ENCODE measurements at places on chromosomes 6 and 20.

GRCh38 chr6:140276719-140277118 lies 902.3 kb upstream of the CITED2 start:
- no peak for DNase-seq

- no peak for DNase-seq
These were observed 231.8 kb downstream of the SOD2 start for GRCh38 chr6:159461266-159461665.

- DNase-seq = no peak
These were observed 65.9 kb downstream of the TMEM244 start for GRCh38 chr6:129795261-129795660.

DNA sequence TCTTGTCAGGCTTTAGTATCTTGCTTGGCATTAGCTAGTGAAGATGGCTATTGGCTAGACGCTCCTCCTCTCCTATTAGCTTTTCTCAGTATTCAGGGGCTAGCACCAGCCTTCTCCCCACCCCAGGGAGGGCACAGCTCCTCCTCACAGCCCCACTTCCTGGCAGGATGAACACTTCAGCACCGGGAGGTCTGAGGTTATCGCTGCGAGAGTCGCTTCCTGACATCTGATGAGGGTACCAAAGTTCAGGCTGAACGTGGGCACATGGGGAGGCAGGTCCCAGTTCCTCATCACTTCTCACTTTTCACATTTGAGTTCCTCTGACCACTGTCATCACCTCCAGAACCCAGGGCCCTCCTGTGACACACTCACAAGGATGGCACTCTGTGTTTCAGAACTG lies 66.6 kb downstream of the LAMA4 start:
- no peak for DNase-seq

DNA sequence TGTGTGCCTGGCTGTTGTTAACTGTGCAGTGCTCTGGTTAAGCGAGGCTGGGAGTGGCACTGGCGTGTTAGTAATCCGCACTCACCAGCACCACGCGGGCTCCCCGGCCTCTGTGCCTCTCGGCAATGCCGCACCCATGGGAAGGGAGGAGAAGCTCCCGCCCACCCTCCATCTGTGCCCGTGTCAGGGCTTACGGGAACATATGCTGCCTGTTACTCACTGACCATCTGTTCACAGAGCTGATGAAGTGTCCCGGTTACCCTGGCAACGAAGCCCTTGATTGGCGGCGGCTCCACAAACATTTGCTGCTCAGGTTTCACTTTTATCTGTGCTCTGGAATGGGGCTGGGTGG lies 114.7 kb downstream of the PSMB1 start:
- no peak for DNase-seq

- no peak for DNase-seq
These were observed 680 bp downstream of the HLA-DPB1 start for GRCh38 chr6:33076406-33076934.

DNA sequence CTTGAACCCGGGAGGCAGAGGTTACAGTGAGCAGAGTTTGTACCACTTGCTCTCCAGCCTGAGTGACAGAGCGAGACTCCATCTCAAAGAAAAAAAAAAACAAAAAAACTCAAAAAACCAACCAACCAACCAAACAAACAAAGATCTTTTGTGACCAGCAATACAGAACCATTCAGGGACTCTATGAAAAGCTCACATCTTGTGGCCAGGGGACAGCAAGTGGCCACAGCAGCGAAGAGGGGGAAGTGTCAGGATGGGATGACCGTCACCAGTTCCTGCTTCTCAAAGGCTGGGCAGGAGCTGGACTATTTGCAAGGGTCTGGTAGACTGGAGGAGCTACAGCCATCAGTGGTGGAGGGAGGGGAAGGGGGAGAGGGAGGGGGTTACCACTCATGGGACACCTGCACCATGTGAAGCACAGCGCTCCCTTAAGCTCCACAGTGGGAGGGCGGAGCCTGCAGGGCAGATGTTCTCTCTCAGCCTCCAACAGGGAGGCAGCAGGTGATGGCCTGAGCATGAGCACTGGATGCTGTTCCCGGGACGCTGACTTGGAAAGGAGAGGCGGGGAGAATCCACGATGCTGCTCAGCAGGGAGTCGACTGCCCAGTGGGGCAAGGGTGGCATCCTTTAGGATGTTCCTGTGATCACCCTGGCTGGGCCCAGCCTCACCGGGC lies 19.7 kb upstream of the ULBP3 start:
- no peak for DNase-seq

- DNase-seq = no peak
These were observed 38.9 kb upstream of the KCNK5 start for GRCh38 chr6:39268171-39268570.

DNA sequence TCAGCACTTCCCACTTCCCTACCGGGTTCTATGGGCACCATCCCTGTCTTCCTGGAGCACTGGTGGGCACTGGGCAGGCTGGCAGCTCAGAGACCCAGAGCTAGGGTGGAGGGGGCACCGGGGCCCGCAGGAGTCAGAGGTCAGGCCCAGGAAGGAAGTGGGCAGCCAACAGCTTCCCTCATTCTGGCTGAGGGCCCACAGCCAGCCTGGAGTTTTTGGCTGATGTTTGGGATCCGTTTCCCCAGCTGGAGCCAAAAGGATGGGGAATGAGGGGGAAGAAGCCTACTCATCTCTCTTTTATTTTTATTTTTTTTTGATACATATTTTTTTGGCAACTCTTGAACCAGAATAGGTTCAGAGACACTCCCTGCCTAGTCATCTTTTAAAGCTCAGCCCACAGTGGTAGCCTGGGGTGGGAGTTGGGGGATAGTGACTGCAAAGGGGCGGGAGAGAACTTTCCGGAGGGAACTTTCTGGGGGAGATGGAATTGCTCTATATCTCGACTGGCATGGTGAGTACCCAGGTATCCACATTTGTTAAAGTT lies 54.2 kb upstream of the MLN start:
- no peak for DNase-seq

DNA sequence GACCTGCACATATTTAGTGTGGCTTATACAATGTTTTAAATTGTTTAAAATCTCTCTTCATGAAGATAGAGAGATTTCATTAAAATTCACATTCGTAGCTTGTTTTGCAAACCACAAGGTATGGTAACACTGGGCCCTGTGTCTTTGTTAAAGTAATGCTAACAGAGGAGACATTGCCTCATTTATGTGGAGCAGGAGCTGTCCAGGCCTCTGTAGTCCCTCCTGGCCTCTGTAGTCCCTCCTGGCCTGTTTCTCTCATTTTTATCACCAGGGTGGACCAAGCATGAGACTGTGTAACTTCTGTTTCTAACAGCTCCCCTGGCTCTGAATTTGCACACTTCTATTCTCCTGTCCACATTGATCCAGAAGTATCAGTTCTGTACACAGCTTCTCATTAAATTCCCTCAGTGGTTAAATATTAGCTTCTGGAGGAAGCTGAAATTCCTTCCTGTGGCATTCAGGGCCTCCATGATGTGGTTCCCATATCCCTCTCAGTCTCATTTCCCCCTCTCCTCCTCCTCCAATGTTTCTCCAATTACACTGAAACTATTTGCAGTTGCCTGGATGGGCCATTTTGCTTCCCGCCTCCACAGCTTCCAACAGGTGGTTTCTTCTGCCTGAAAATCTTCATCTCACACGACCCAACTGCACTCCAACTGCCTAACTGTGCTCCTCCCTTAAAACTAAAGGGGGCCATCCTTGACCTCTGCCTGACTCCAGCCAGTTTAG lies 340.4 kb downstream of the SYNE1 start:
- no peak for DNase-seq

GRCh38 chr20:19699180-19699971 lies 58.7 kb upstream of the RIN2 start:
- no peak for DNase-seq

- DNase-seq = no peak
These were observed 41.8 kb upstream of the FOXO3 start for GRCh38 chr6:108518714-108519576.
